RPMI8226 (cell line): ENCODE measurements at places on chromosomes 2 and 18.

DNA sequence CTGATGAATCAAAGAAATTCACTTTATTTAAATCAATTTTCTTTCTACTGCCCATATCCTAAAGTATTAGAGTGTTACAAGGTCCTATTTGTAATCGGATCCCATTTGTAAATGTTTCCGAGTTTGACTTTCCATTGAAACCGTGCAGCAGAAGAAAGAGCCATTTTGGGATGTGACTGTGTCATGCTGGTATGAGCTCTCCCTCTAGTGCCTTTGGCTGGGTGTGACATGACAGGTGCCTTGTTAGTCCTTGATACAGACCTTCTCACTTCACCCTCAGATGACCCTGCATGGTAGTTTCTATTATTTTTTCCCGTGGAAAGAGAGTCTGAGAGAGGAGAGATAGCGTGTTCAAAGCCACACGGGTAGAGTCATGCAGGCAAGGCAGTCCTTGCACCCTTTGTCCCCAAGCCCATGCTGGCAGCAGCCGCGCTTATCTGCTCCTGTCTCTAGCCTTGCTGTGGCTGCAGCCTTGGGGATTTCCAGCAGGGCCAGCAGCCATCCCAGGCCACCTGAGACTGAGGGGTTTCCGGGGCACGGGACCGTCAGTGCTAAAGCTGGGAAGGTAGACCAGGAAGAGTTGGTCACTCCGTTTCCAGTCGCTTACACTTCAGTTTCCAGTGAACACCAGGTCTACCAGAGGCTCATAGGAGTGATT is 21.4 kb downstream of the CHMP1B start:
- peak; percentile 54 for DNase-seq

GRCh38 chr2:30707304-30707903 is 99.8 kb downstream of the CAPN13 start:
- no peak for DNase-seq

- no peak for DNase-seq
These were observed 1.1 kb upstream of the SMYD1 start for GRCh38 chr2:88066543-88066942.

GRCh38 chr18:48562075-48562474 is 23.2 kb downstream of the CTIF start:
- DNase-seq, result no peak

GRCh38 chr18:61086657-61087056 is 246.6 kb upstream of the CDH20 start:
- DNase-seq, result no peak

DNA sequence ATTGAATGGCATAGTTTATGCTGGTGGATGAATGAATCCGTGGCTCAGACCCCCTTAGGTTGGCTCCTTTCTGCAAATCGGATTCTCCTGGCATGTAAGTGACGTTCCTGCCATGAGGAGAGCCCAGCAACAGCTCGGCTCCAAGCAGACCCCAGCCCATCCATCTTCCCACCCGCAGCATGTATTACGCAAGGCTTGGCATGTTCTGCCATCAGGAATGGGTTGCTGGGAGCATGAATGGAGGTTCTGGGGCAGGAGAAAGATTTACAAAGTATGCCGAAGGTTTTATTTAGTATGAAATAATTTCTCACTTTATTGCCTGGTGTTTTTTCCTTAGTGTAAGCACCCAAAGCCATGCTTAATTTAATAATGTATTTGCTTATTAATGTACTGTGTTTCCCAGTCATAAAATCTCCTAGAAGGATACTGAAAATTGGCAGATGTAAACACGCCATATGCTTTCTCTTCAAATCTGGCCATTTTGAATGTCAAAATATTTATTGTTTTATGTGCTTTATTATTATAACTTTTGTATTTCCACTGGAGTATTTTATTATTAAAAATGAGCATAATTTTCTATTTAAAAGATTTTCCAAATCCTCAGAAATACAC is 128.5 kb downstream of the ACKR3 start:
- no peak for DNase-seq

GRCh38 chr18:58453913-58454317 is 175.0 kb downstream of the ALPK2 start:
- no peak for DNase-seq

DNA sequence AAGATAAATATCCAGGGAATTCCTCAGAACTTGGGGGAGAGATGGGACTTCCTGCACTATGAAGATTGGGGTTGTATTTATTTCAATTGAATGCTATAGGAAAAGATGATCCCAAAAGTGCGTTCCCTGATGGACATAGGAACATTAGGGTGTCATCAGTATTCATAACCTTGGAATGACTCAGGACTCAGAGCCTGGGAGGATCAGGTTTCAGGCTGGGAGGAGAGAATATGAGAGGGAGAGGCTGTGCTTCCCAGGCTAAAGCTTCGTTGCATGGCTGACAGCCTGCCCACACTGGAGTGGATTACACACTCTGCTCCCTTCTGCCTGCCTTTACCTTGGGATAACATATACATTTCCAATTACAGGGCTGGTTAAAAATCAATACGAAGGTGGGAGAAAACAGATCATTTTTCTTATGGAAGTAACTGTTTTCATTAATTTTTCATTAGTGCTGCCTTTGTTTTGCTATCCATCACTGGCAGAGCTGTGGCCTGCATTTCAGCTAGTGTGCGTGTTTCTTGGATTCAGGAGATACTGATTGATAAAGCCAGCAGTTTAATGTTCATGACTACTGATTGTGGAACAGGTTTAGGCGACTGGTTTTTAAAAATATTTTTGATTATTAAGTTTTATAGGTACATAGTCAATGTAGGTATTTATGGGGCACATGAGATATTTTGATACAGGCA is 118.7 kb downstream of the KCTD1 start:
- no peak for DNase-seq

- DNase-seq, result no peak
These were observed 15.0 kb downstream of the CDH2 start for GRCh38 chr18:28161608-28162599.

DNA sequence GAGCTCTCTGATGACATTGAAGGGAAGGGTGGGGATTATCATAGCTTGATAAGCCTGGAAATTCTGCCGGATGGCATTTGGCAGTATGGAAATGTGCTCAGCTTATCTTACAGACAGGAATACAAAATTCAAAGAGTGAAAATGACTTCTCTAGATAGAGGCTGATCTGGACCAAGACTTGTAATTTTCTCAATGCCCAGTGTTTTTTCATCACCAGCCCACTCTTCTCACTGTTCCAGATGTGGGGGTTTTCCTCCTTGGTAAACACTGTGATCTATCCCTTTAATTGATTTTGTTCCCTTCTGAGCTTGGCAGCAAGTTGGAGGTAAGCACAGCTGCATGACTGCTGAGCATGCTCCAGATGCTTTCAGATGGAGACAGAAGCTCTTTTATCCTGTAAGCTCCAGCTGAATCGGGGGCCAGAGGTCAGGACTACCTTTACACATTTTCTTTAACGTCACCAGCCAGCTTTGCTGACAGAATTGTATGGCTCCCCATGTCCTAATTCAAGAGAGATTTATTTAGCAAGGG is 287.4 kb upstream of the TCF4 start:
- no peak for DNase-seq

GRCh38 chr2:239853121-239853520 is 172.0 kb downstream of the NDUFA10 start:
- no peak for DNase-seq

GRCh38 chr2:171814174-171814573 is 79.9 kb downstream of the SLC25A12 start:
- DNase-seq, result no peak

GRCh38 chr2:64609227-64609941 is 44.3 kb downstream of the SERTAD2 start:
- DNase-seq, result peak; percentile 81

- peak; percentile 92 for DNase-seq
These were observed 228.6 kb downstream of the SETBP1 start for GRCh38 chr18:44909191-44909719.

DNA sequence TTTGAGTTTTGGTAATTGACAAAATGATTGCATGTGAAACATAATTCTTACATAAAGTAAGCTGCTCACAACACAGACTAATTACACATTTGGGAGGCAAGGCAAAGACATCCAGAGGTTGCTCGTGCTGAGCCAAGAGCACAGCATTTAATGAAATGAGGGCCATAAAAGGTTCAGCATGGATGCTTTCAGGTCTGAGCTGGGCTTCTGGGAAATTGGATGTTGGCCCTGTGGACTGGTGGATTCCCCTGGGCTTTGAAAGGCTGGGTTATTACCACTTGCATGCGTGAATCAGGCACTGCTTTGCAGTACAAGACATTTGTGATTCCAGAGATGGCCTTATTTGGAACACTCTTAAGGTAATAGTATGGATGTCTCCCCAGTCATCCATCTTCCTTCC is 533.5 kb upstream of the NRP2 start:
- DNase-seq, result no peak

GRCh38 chr2:101782427-101782792 is 84.9 kb downstream of the MAP4K4 start:
- DNase-seq, result no peak
